ENCODE measurements at places on chromosomes 7 and 10.

DNA sequence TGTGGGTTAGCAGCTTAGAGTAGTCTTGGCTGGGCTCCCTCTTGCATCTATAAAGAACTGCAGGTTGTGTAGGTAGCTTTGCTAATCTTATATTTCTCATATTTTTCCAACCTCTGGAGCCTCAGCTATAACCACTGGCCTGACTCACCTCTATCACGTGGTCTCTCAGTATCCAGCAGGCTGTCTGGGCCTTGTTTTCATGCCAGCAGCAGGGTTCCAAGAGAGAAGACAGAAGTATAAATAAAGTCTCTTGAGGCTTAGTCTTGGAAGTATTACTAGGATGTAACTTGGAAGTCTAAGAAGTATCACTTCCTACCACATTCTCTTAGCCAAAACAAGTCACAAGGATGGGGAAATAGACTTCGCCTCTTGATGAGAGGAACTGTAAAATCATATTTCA is 73.3 kb downstream of the WIPF3 start:
- DNase-seq, result no peak

GRCh38 chr10:121096617-121097431 is 245.7 kb downstream of the WDR11 start:
- no peak for DNase-seq

DNA sequence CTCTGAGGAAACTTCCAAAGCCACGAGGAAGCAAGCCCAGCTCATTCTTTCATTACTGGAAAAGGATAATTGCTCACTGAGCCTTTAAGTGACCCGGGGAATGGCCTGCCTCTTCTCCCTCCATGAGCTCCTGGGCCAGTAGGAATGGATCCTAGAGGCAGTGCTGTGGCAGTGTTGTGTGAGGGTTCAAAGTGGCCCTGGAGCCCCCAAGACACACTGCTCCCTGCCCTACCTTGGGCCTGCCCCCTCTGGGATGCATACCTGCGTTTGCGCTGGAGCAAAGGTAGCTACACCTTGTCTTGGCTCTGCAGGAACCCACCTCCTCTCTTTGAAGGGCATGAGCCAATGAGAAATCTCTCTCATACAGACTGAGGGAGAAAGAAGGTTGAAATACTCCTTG is 115.8 kb upstream of the ANLN start:
- DNase-seq, result no peak

DNA sequence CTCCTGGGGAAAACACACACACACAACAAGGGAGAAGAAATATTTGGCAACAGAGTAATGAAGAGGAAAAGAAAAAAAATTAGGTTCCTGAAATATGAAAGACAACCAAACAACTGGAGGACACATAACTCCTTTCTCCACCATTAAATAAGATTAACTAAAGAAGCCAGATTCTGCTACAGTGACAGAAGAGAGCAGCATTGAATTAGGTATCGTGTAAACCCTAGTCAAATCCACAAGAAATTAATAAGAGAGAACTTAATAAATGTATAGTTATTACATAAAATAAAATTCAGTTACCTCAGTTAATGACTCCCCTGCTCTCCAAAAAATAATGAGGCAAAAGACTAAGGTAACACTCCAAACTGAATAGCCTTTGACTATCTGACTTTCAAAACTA is 306.7 kb downstream of the CRPPA start:
- peak; percentile 59 for DNase-seq

- peak; percentile 38 for DNase-seq
Observed at GRCh38 chr7:50210706-50211115, 93.8 kb upstream of the IKZF1 start.

DNA sequence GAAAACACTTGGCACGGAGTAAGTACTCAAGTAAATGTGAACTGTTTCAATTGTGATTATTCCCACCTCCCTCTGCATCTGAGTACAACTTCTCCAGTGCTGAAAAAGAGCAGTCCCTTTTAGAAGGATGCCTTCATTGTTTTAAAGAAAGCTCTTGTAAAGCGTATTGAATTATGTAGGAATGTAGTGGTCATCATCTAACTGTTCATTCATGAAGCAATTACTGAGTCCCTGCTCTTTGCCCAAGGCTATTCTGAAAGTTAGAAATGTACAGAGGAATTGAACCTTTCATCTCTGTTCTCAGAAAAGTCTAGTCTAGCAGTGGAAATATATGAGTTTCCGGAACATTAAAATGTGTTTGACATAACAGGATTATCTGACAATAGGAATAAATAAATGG is 127.8 kb downstream of the CACNB2 start:
- no peak for DNase-seq

DNA sequence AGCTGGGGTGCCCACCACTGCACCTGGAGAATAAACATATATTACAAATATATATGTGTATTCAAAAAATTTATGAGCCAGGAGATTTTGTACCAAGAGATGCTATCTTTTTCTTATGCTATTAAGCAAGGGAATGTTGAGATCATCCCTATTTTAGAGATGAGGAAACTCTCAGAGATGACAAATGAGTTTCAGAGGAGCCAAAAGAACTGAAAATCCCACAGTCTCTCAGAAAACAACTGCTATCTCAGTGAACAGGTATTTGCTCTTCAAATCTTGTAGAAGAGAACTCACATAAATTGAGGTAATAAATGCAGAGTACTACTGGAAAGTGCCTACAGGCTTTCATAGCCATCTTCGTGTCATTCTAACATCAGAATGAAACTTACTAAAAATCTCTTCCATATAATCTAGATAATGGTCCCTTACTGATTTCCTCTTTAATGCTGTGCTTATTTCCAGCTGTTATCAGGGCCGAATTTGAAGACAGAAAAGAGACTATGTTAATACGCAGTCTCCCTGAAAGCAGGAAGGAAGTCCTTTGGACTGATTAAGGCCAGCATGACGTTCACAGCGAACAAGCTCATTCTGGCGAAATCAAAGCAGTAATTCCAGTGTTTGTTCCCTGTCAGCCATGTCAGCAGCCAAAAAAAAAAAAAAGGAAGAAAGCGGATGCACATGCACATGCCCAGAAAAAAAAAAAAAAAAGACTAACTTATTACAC is 29.4 kb upstream of the ANAPC16 start:
- DNase-seq, result peak; percentile 38

GRCh38 chr10:127033216-127034033 is 128.2 kb downstream of the DOCK1 start:
- no peak for DNase-seq

GRCh38 chr7:37212051-37212450 is 236.6 kb downstream of the ELMO1 start:
- DNase-seq, result no peak

DNA sequence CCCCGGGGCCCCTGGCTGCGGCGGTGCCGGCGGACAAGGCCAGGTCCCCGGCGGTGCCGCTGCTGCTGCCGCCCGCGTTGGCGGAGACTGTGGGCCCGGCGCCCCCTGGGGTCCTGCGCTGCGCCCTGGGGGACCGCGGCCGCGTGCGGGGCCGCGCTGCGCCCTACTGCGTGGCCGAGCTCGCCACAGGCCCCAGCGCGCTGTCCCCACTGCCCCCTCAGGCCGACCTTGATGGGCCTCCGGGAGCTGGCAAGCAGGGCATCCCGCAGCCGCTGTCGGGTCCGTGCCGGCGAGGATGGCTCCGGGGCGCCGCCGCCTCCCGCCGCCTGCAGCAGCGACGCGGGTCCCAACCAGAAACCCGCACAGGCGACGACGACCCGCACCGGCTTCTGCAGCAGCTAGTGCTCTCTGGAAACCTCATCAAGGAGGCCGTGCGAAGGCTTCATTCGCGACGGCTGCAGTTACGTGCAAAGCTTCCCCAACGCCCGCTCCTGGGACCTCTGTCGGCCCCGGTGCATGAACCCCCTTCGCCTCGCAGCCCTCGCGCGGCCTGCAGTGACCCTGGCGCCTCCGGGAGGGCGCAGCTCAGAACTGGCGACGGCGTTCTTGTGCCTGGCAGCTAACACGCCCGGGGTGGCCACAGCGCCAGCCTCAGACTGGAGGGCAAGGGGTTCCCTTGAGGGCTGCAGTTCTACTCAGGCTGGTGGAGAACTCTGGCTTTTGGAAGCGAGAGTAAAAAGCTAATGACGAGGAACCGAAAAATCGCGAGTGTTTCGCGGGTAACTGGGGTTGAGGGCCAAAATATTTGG is 804 bp downstream of the FRAT1 start:
- peak; percentile 84 for DNase-seq

GRCh38 chr7:45021604-45022296 is 21.7 kb downstream of the CCM2 start:
- DNase-seq, result peak; percentile 26

GRCh38 chr7:14275356-14275755 is 285.9 kb upstream of the ETV1 start:
- no peak for DNase-seq

- DNase-seq, result no peak
Observed at GRCh38 chr10:21402606-21403083, 122.8 kb downstream of the SKIDA1 start.

DNA sequence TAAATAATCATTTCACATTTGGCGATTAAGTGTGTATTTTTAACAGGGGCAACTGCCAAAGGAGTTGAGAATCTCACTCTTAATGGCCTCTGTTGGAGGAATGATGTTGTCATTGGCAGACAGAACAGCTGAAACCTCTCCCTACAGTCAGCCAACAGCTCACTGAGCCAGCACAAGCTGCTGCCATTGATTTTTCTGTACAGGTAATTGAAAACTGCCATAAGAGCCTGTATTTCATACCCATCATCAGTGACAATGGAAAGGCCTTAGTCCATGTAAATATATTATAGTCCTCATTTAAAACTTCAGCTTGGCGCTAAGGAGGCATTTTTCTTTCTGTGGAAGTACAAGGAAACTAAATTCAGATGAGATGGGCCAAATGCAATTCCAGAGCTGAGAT is 28.1 kb upstream of the PTN start:
- DNase-seq, result no peak

GRCh38 chr10:48287417-48288391 is 13.2 kb upstream of the FRMPD2 start:
- DNase-seq, result no peak

DNA sequence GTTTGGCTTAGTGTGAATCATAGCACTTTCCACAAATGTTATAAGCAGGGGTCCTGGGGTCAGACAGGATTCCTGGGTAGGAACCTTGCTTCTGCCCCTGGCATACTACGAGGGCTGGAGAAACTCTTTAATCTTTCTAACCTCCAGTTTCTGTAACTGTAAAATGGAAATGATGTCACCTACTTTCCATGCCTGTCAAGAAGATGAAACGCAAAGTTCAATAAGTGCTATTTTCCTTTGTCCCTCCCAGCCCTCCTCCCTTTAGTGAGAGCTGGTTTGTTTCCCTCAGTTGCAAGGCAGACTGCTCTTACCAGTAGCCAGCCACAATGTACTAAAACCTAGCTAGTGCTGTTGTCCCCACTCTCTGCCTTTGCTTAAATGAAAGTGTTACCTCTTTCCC is 117.1 kb upstream of the HPS1 start:
- no peak for DNase-seq

- DNase-seq, result no peak
Observed at GRCh38 chr10:104777086-104777799, 136.2 kb downstream of the SORCS3 start.

- no peak for DNase-seq
Observed at GRCh38 chr7:80216996-80217842, 82.6 kb downstream of the GNAI1 start.

DNA sequence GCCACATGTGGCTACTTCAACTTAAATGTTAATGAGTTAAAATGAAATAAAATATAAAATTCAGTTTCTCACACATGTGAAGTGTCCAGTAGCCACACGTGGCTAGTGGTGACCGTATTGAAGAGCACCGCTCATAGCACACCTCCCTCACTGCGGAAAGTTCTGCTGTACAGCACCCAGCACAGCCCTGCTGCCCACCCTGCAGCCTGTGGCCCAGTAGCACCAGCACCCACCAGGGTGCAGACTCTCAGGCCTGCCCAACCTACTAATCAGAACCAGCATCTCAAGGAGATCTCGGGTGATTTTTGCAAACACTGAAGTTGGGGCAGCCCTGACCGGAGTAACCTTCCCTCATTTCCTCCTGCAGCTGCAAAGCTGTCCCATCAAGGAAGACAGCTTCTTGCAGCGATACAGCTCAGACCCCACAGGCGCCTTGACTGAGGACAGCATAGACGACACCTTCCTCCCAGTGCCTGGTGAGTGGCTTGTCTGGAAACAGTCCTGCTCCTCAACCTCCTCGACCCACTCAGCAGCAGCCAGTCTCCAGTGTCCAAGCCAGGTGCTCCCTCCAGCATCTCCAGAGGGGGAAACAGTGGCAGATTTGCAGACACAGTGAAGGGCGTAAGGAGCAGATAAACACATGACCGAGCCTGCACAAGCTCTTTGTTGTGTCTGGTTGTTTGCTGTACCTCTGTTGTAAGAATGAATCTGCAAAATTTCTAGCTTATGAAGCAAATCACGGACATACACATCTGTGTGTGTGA is 162.8 kb upstream of the LANCL2 start:
- DNase-seq, result no peak

GRCh38 chr10:13717936-13718772 is 131.4 kb downstream of the PRPF18 start:
- DNase-seq, result peak; percentile 94
